ENCODE measurements at places on chromosomes 7 and 10.

- DNase-seq: no peak
Observed at GRCh38 chr7:116546054-116546453, 21.2 kb downstream of the CAV1 start.

- no peak for DNase-seq
Observed at GRCh38 chr7:17302575-17303142, 4.2 kb downstream of the AHR start.

DNA sequence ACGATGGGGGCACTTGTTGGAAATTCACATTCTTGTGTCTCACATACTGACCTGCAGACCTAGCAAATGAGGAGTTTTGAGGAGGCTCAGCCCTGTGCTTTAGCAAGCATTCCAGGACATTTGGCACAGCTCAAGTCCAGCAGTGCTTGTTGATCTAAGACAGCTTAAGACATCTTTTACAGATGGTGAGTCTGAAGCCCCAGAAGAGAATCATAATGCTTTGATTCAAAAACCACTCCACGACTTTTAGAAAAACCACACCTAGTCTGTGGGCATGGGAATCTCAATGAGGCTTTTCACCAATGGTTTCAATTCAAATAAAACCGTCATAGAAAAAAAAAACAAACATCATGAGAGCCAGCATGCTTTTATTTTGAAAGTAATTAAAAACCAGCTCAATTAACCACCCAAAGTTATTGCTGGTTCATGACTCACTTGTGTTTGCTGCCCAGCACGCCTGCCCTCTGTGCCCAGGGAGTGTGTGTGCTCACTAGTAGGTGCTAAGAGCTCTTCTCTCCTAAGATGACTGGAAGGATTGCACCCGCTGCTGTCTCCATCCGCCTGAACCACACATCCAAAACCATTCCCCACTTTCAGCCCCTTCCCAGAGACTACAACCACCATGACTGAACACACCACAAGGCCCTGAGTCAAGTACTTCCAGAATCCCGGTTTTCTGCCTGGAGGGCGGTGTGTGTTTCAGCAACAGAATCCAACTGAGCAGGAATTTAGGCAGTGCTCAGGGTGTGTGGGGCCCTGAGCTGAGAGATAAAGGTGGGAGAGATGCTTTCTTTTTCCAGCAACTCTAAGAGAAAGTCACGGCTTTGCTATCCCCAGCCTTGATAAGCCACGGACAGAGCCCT lies 130.2 kb upstream of the ADAM12 start:
- DNase-seq: no peak

DNA sequence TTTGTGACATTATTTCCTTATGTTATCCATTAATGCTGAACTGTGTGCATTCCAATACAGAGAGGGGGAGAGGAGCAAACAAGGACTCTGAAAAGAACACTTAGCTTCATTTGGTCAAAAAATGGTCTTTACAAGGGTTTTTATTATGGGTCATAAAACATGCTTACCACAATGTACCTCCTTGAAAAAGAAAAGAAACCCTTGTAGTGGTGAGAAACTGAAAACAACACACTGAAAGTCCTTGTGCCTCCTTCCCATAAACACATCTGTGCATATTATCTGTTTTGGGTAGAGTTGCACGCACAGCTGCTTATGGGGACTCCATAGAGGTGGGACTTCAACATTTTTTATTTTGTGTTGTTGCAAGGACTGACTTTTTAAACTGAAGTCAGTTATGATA lies 98.7 kb downstream of the CDK6 start:
- no peak for DNase-seq

- no peak for DNase-seq
Observed at GRCh38 chr7:116528008-116528789, 3.4 kb downstream of the CAV1 start.

- DNase-seq: no peak
Observed at GRCh38 chr7:46835556-46835955, 746.4 kb downstream of the TNS3 start.

GRCh38 chr10:3783682-3784432 lies 1.2 kb downstream of the KLF6 start:
- DNase-seq: peak; percentile 89

- DNase-seq: no peak
Observed at GRCh38 chr7:151399305-151399601, 10.6 kb downstream of the WDR86 start.

- no peak for DNase-seq
Observed at GRCh38 chr10:116268976-116269375, 4.0 kb downstream of the GFRA1 start.

DNA sequence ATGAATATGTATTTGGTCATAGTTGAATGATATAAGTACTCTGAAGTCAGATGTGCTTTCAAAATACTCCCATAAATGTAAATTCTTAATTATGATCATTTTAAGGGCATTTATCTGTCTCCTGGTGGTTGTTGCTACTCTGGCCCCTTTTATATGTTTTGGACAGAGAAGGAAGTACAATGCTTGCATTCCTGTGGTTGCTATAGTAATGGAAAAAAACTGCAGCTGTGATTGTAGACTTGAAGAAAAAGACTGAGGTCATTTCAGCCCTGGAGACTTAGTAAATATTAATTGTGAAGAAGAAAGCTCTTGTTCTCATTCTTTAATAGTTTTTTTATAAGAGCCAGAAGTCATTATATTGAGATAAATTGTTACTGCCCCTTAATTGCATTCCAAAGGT lies 70.2 kb upstream of the FERD3L start:
- DNase-seq: no peak

DNA sequence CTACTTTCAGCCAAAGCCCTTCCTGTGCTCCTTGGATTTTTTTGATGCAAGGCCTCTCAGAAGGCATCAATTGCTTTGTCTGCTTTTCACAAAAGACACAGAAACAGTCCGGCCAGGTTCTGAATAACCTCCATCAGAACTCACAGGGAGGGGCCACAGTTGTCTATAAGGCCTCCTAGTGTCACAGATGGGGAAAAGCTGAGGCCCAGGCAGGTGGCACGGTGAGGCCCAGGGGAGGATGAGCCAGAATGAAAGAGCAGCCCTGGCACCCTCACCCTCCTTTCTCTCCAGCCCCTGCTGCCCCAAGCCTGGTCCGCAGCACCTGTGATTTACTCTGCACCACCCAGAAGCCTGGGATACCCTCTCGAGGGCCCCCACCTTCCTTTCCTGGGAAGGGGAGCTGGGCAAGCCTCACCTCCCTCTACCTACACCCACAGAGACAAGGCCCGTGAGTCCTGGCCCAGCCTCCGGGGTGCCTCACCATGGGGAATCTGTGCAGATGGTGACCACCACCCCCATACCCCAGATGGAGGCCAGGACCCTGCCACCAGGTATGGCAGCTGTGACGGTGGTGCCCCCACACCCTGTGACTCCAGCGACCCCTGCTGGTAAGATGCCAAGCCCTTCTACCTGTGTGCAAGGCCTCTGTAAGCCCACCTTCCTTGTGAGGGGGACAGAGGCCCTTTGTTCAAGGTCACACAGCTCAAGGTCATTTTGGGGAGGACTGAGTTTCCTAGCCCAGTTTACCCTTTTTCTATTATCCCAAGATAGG lies 26.2 kb upstream of the ZNF467 start:
- DNase-seq: no peak

DNA sequence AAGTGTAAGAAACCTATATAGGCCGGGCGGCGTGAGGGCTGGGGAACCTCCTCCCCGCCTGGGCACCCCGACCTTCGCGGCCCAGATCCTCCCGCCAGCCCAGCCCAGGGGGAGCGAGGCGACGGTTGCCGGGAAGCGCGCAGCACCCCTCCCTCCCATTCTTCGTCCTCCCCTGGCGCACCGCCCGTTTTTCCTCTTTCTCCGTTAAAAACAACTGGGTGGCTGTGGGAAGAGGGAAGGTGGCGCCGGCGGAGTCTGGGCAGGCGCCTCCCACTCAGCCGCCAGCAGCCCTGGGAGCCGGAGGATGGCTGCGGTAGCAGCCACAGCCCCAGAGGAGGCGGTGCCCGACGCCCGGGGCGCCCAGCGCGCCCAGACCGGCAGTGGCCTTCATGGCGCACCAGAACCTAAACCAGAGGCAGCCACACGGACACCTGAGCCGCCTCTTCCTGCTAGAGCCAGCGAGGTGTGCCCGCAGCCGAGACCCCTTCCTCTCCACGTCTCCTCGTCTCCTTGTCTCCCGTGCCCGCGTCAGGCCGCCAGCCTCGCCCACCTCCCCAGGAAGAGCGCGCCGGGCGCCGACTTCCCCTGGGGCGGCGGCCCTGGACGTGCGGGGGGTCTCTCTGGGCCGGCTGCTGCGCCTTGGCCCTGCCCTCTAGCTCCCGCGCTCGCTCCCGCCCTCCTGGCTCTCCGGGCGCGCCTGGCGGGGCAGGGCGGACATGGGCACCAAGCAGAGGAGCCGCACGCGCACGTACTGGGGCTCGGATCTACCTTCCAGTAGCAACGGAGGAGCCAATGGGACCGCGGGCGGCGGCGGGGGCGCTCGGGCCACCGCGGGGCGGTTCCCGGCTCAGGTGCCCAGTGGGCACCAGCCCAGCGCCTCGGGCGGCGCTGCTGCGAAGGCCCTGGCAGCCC lies 32.8 kb upstream of the SFTPD start:
- peak; percentile 36 for DNase-seq

DNA sequence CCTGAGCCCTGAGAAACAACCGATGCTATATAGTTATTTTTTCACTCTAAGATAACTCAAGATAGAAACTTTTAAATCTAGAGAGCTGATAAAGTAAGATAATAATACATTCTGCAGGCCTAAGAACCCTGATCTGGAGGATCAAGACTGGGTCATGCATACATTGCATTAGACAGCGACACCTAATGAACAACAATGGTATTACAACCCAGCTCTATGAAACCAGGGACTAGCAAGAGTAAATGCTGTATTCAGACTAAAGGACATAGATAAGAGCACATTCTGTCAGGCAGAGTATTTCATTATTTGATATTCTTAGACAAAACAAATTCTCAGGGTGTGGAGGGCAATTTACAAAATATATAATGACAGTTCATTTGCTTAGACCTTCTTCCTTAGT lies 148.6 kb downstream of the GRK5 start:
- no peak for DNase-seq

DNA sequence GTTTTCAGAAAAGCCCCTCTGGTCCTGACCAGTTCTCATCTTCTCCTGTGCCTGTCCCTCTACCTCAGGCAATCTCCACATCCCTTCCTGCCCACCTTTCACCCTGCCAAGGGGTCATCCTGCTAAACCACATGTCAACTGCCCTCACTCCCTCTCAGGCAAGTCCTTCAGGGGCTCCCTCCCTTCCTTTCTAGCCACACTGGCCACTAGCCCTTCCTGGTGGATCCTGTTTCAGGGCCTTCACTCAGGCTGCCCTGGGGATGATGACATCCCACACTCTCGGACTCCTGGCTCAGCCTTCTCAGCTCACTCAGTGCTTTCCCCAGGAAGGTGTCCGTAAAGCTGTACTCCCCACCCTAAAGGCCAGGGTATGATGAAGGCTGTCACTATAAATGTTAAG lies 13.4 kb downstream of the STEAP1B start:
- DNase-seq: no peak

- DNase-seq: no peak
Observed at GRCh38 chr10:117537904-117538524, 4.5 kb upstream of the EMX2 start.

GRCh38 chr7:74585844-74586243 lies 71.7 kb upstream of the GTF2I start:
- DNase-seq: no peak

DNA sequence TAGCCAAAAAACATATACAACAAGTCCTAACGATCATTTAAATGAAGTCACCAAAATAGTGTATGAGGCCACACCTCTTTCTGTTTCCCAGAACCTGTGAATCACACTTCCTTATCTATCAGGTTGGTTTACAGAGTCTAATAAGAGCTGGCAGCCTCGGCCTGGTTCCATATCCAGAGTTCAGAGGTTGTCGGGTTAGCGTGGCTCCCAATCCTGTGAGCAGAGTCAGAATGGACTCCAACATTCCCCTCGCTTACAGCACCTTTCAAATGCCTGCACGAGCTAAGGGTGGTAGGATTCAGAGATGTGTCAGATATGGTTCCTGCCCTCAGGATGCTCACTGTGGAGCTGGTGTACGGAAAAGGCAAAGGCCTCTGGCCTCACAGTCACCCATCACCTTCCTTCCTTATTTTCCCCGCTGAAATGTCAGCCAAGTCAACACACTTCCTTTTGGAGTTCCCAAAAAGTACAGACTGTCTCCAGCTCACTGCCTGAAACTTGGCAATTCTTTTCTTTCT lies 6.0 kb downstream of the IL15RA start:
- DNase-seq: peak; percentile 17

GRCh38 chr7:110407706-110408105 lies 683.2 kb upstream of the LRRN3 start:
- no peak for DNase-seq

DNA sequence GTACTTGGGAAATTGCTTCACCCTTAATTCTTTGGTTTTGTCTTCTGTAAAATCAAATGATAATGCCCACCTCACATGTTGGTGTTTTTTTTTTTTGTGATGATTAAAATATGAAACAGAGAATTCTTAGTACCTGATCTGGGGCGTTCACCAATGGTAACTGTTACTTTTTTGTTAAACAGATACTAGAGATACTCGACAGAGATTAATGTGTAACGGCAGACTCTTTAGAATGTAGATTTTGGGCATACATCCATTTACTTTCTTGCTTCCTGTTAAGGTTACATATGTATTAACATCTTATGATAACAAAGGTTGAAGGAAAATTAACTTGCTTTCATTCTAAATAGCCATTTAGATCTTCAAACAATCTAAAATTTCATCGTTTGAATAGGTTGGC lies 23.3 kb downstream of the PLXDC2 start:
- DNase-seq: no peak

DNA sequence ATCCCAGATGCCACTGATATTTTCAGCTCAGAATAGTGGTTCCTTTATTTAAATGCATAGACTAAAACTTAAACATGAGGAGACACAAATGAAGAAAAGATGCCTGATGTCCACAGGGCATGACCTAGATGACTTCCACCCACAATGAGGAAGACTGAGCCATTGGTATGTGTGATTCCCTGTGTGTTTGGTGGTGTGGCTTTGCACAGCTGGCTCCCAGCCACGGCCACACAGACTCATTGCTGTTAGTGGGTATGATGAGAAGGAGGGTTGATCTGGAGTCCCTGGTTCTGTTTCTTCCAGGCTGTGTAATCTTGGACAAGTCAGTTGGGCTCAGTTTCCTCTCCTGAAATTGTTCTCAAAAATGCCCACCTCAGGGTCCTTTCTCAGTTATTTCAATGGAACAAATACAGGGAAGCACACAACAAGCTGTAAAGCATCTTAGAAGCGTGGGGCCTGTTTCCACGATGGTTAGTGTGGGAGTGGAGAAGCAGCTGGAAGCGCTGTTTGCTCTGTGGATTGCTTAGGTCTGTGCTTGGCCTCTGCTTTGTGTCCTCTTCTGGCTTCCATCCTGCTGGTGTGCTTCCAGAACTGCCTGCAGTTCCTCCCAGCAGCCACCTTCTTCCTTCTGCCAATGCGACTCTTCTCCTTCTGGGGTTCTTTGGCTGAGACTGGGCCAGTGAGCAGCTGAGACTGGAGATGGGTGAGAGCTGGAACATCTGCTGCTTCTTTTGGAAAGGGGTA lies 303.7 kb downstream of the BMPER start:
- no peak for DNase-seq

DNA sequence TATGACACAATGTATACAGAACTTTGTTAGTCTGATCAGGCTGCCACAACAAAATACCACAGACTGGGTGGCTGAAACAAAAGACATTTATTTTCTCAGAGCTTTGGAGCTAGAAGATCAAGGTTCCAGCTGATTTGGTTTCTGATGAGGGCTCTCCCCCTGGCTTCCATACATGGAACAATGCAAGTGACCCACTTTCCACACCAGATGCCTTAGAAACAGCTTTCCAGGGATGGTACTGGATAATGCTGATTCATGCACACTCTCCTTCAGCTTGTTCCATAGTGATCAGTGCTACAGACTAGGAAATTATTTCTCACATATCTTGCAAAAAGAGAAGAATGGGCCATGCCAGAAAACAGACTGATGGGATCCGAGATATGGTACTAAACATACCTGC lies 1274.9 kb upstream of the SORCS1 start:
- no peak for DNase-seq
